CD8-positive, alpha-beta T cell (primary cell): ENCODE measurements at places on chromosomes 2 and 18. TPM values are rescaled to one million over a fixed set of nuclear protein-coding genes. Genes with fewer than 3 reads are reported as not detected.
A peak's percentile ranks its signal among the peaks of the same experiment; 100 is the strongest.

RBBP8 gene
- total RNA-seq = 5.1 TPM

NOL4 gene
- not detected for total RNA-seq

ASB18 gene
- total RNA-seq = not detected

HK2 gene
- 8.9 TPM for total RNA-seq

FAP gene
- not detected for total RNA-seq

RNF138 gene
- 219 TPM for total RNA-seq

FNDC4 gene
- total RNA-seq = 0.19 TPM

TWIST2 gene
- not detected for total RNA-seq

LHCGR gene
- not detected for total RNA-seq

C18orf54 gene
- total RNA-seq = 0.33 TPM

COL3A1 gene
- total RNA-seq = not detected

- DNase-seq = no peak
Observed at GRCh38 chr2:236176417-236176816, 8.2 kb upstream of the GBX2 start.

GRCh38 chr2:197274937-197275336 lies 35.6 kb downstream of the ANKRD44 start:
- DNase-seq = no peak

DNA sequence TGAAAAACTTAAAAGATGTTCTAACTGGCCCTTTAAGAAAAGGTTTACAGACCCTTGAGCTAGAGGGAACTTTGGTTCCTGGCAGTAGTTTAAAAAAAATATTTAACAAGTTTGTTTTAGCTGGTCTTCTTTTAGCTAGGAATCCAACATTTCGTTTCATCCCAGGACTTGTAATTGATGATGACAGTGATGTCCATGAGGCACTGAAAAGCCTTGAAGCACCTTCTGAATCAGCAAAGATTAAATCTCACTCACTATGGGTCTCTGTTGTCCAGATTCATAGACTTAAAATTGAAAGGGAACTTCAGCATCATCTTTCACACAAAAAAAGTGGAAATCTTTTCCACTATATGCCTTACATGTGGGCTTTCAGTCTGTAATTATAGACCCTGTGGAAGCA lies 102.9 kb upstream of the ETAA1 start:
- DNase-seq = no peak

DNA sequence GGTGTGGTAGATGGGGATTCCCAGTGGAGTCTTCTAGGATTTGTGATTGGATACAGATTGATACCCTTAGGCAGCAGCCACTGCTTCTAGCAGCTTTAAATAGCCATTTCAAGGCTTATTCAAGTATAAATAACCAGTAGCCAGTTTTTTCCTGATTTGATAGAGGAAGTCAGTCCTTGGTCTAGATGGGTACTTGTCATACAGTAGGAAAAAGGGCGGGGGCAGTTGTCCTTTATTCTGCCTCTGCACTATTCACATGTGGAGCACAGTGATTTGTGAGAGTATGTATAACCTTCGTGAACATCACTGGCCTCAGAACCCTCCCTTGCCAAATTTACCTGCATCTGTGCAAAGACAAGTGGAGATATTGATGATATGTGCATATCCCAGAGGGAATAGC lies 6.8 kb downstream of the PPP1CB start:
- DNase-seq = no peak

DNA sequence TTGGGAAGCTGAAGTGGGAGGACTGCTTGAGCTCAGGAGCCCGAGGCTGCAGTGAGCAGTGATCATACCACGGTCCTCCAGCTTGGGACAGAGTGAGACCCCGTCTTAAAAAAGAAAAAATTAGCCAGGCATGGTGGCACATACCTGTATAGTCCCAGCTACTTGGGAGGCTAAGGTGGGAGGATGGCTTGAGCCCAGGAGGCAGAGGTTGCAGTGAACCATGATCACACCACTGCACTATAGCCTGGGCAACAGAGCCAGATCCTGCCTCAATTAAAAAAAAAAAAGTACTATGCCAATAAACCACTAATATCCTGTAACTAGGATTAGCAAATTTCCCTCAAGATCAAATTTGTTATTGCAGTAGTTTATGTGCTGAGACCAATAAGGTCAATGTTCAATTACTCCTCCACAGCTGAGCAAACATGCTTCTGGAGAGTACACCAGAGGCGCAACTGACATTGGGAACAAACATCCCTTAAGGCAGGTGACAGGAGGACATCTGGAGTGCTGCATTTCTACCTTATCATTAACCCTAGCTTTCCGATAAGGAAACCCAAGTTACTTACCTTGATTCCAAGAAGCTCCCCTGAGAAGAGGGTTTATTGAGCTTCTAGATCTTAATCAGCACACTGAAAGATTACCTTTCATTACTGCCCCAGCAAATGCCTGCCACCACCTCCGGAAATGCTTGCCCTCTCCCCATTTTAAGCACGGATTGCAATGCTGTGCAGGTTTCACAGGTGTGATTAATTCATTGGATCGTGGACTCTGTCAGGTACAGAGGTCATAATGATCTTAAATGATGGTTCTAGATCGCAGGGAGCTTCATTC lies 26.2 kb downstream of the MGAT4A start:
- no peak for DNase-seq

- no peak for DNase-seq
Observed at GRCh38 chr2:163990541-163990940, 254.7 kb upstream of the FIGN start.

DNA sequence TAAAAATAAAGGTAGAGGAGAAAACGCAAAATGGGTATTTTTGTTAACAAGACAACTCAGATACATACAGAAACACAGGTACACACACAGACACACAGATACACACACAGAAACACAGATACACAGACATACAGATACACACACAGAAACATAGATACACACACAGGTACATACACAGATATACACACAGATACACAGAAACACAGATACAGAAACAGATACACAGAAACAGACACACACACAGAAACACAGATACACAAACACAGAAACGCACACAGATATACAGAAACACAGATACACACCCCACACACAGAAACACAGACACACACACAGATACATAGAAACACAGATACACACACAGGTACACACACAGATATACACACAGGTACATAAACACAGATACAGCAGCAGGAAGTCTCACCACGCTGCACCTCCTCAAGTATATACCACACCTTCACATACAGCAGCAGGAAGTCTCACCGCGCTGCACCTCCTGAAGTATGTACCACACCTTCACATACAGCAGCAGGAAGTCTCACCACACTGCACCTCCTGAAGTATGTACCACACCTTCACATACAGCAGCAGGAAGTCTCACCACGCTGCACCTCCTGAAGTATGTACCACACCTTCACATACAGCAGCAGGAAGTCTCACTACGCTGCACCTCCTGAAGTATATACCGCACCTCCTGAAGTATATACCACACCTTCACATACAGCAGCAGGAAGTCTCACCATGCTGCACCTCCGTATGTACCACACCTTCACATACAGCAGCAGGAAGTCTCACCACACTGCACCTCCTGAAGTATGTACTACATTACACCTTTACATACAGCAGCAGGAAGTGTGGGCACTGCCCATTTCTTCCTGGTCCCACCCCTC lies 250.5 kb downstream of the HDAC4 start:
- DNase-seq = no peak

GRCh38 chr2:47050021-47050760 lies 104.9 kb downstream of the STPG4 start:
- no peak for DNase-seq

GRCh38 chr2:204692790-204693189 lies 147.5 kb downstream of the PARD3B start:
- no peak for DNase-seq

- peak; percentile 67 for DNase-seq
Observed at GRCh38 chr2:26144953-26145680, 27.8 kb upstream of the GAREM2 start.

- no peak for DNase-seq
Observed at GRCh38 chr18:52995875-52996274, 655.9 kb downstream of the DCC start.

DNA sequence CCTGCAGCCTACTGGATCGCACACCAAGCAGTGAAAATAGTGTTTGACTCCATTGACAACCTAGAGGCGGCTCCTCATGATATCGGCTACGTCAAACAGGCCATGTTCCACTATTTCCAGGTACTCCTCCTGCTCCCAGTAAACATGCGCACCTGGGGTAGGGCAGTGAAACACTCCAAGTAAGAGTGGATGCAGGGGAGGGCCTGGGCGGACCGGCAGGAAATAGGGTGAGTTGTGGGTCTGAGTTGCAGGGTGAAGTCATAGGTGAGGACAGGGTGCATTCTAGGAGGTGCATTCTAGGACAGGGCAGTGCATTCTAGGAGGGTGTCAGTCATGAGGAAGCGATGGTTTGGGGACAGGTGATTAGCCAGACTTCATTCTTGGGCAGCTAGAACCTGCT lies 5.0 kb downstream of the NAGK start:
- DNase-seq = no peak

- DNase-seq = peak; percentile 11
Observed at GRCh38 chr2:168687314-168687713, 115.1 kb upstream of the NOSTRIN start.

DNA sequence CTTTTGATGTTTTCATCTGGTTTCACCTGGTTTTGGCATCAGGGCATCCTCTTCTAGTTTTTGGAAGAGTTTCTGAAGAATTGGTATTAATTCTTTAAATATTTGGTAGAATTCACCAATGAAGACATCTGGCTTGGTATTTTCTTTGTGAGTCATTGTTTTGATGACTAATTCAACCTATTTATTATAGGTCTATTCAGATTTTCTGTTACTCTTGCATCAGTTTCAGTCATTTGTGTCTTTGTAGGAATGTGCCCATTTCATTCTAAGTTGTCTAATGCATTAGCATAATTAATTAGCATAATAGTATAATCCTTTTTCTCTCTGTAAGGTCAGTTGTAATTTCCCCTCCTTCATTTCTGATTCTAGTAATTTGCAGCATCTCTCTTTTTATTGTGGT lies 8.0 kb downstream of the GNLY start:
- no peak for DNase-seq

GRCh38 chr2:6945087-6945813 lies 28.0 kb downstream of the RNF144A start:
- no peak for DNase-seq

DNA sequence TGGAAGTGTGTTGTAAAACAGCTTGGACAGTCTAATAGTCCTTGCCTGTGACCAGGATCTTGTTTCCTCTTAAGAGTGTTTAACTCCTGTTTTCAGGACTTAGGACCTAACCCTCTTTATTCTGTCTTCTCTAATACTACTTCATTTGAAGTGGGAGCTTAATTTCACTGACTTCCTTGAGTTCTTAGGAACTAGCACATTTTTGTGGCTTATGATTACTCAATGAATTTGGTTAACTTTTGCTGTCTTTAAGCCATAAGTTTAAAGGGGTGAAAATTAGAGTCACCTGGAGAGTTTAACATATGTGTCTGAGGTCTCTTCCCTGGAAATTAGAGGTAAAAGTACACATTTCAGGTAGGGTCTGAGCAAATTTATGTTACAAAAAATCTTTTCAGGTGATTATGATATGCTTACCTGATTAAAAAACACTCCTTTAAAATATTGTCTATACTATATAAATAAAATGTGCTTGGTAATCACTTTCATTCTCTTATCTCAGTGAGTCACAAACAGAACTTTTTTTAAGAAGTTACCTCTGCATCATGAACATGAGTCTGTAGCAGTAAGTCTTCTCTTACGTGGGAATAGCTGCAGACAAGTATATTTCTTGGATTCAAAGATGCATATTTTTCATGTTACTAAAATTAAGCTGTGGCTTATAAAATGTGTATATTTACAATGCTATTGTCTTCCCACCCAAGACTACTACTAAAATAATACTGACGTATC lies 52.7 kb downstream of the ATP9B start:
- no peak for DNase-seq

DNA sequence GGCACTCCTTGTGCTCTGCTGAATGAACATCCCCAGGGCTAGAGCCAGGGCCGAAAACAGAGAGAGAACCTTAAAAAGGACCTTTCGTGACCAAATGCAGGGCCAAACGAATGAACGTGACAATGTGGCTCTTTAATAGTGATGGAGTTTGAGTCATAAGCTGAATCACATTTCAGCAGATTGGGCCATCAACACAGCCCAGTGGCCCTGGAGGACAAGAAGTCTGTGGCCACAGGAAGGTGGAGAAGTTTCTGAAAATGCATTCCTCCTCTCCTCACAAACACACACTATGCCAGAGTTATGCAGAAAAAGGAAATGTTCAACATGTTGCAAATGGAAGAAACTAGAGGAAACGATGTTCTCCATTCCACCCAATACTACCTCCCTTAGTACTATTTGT lies 415.8 kb downstream of the HRH4 start:
- no peak for DNase-seq

DNA sequence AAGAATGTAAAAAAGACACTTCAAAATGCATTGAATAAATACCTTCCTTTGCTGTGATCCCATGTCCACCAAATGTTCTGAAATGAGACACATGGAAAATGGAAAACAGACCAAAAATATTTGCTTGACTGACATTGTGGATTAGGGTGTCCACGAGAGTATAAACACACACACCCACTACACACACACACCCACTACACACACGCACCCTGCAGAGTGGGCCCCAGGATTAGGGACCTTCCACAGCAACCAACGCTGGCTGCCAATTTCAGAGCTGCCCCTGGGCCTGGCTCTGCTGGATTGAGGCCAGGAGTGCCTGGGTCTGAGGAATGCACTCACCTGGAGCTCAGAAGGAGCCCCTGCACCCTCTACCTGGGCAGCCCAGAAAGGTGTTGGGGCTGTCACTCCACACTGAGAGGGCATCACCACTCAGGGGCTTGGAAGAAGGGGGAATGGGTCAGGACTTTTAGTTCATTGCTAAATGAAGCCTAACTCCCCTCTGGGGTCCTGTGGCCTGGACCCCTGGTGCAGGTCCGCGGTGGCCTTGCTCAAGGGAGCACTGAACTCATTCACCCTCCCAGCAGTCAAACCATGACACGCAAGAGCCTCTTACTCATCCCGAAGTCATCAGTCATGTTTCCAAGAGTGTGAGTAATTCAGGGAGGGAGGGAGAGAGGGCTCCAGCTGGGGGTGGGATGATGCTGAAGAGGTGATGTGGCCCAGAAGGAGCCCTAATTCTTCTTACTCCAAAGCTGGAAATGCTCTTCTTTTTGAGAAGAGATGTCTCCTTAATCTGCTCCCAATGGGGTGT lies 50.2 kb upstream of the PLB1 start:
- DNase-seq = peak; percentile 27

DNA sequence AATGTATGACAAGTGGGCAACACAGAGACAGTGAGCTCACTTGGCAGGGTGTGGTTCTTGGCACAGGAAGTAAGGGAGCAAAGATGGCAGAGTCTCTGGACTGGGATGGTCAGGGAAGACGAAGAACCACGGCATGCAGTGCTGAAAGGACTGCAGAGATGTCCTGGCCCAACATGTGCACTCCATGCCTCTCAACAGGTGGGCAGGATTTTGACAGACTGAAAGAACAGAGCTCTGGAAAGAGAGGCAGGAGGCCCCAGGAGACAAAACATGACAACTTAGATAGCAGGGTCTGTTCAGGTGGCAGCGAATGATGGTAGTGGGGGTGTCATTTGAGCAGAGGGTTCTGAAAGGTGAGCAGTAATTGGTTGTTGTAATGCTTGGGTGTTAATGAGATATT lies 180.3 kb downstream of the FHOD3 start:
- DNase-seq = no peak

GRCh38 chr2:148300544-148300943 lies 279.7 kb downstream of the MBD5 start:
- no peak for DNase-seq

GRCh38 chr2:42252464-42252863 lies 83.3 kb downstream of the EML4 start:
- DNase-seq = no peak
